Esophagus squamous epithelium (tissue), 5 donors: ENCODE measurements at places on chromosomes 6 and 20. TPM values are rescaled to one million over a fixed set of nuclear protein-coding genes. Genes with fewer than 3 reads are reported as not detected.
A peak's percentile ranks its signal among the peaks of the same experiment; 100 is the strongest.

Gene ZC2HC1B
- not detected for total RNA-seq

Gene PGBD1
- 0.61 TPM for total RNA-seq

- no peak for DNase-seq
- H3K4me1 ChIP-seq = no peaks in the 10 kb centered on the region
- no peak overlapping the region for H3K4me3 ChIP-seq
- H3K36me3 ChIP-seq = no peaks in the 10 kb centered on the region
- H3K27ac ChIP-seq = no peak overlapping the region
- H3K27me3 ChIP-seq = no peaks in the 10 kb centered on the region
These were observed 559.8 kb downstream of the CDH26 start for GRCh38 chr20:60518022-60518421.

DNA sequence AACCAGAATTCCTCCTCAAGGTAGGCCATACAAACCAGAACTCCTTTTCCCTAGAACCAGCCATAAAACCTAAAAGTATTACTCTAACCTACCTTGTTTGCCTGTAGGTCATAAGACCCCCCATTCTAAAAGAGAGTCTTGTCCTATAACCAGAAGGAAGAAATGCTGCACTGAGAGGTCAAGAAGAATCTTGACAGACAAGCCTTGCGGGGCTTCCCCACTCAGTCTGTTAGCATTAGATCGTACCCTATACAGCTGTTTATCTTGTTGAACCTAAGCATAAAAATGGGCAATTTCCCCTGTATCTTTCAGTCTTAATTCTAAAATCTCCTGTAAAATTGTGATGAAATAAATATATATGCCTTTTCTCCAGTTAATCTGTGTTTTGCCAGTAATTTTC lies 52.3 kb upstream of the HFE start:
- no peak for DNase-seq
- H3K4me1 ChIP-seq = peaks cover 10% of the 10 kb centered on the region
- H3K4me3 ChIP-seq = no peak overlapping the region
- H3K27ac ChIP-seq = no peak overlapping the region
- no peaks in the 10 kb centered on the region for H3K36me3 ChIP-seq

DNA sequence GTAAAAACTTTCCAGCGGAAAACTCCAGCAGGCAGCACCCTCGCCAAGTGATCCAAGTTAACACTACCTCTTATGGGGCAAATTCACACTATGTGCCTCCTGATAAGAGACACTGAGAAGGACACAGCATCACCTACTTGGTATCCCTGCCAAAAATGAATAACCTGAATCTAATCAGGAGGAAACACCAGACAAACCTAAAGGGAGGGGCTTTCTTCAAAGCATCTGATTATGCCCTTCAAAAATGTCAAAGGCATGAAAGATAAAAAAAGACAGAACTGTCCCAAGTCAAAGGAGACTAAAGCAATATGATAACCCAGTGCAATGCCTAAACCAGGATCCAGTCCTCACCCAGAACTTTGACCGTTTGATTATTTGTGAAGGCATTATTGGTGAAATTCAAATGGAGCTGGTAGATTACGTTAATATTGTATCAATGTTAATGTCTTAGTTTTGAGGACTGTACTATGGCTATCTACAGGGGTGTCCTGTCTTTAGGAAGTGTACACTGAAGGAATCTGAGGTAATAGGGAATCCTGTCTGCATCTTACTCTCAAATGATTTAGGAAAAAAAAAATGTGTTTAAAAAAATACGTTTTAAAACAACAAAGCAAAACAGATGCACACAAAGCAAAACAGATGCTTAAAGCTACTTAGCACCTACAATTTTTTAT lies 8.3 kb downstream of the TBC1D7 start:
- H3K27me3 ChIP-seq = no peaks in the 10 kb centered on the region
- H3K4me3 ChIP-seq = no peak overlapping the region

DNA sequence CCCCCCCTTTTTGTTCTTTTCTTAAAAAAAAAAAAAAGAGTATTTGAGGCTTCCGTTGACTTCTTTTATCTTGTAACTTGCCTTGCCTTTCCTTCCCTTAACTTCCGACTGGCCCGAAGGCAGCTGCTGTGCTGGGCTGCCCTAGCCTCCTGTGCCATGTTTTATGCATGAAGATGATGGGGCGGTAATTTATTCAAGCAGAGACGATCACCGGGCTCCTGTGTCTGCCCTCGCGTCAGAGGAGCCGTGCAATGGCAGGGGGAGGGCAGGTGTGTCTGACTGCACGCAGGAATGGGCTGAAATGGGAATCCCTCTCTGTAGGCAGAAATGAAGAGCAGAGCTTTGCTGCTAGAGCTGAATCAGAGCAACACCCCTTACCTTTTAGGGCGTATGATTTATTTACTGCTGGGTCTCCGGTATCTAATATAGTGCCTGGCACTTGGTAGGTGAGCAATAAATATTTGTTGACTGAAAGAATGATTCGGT lies 106.3 kb upstream of the RIPOR2 start:
- no peaks in the 10 kb centered on the region for H3K27me3 ChIP-seq
- no peak for DNase-seq
- H3K4me1 ChIP-seq = no peaks in the 10 kb centered on the region
- H3K4me3 ChIP-seq = peak overlapping the region; percentile 28
- H3K27ac ChIP-seq = peak overlapping the region; percentile 25

DNA sequence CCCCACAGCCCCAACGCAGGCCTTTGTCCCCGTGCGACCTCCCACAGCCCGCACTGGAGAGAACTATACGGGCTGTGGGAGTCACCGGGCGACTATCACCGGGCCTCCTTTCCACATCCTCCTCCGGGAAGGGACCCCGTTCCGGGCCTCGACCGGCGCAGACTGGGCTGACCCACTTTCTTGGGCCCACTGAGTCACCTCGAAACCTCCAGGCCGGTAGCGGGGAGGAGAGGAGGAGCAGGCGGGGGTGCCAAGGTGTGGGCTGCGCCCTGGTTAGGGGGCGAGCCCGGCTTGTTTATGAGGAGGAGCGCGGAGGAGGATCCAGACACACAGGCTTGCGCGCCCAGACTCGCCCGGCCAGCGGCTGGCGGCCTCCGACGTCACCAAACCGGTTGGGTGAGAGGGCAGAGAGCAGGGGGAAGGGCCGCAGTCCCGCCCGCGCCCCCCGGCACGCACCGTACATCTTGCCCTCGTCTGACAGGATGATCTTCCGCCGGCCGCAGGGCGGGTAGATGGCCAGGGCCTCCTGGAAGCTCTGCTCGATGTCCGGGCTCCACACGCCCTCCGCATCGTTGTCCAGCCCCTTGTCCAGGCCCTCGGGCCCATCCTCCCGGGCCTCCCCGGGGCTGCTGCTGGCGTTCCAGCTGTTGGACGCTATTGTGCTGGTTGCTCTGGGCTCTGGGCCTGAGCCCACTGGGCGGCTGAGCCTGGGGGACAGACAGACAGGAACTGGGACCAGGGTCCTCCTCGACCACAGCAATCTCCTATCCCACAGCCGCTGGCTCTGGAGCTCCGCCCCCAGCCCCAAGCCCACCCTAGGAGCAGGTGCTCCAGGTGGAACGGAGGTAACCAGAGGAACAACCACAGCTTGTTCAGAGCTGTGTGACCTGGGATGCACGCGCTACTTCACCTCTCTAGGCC lies 10.6 kb downstream of the TEAD3 start:
- H3K36me3 ChIP-seq = peaks cover 36% of the 10 kb centered on the region
- peak overlapping the region; percentile 36 for H3K4me3 ChIP-seq
- H3K4me1 ChIP-seq = peaks cover 83% of the 10 kb centered on the region
- H3K27ac ChIP-seq = peak overlapping the region; percentile 95
- DNase-seq = no peak
- no peaks in the 10 kb centered on the region for H3K27me3 ChIP-seq

Gene CCN5
- total RNA-seq = 6.7 TPM

Gene PHACTR3
- total RNA-seq = 0.13 TPM

Gene NOL4L
- total RNA-seq = 3.8 TPM

Gene RAET1E
- total RNA-seq = 72.2 TPM

Gene CST2
- not detected for total RNA-seq

DNA sequence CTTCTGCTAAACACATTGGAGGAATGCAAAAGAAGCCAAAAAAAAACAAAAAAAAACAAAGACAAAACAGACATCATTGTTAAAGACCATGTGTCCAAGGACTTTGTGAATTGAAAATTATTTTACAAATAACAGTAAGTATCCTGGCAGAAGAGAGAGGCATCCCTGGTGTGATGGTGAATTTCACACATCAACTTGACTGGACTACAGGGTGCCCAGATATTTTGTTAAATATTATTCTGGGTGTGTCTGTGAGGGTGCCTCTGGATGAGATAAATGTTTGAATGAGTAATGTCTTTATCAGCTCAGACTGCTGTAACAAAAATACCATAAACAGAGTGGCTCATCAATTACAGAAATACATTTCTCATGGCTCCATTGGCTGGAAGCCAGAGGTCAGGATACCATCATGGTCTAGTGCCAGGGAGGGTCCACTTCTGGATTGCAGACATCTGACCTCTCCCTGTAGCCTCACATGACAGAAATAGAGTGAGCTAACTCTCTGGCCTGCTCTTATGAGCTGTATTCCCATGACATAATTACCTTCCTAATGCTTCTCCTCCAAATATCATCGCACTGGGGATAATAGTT lies 12.2 kb upstream of the C6orf118 start:
- no peaks in the 10 kb centered on the region for H3K36me3 ChIP-seq
- H3K4me3 ChIP-seq = no peak overlapping the region
- H3K27ac ChIP-seq = no peak overlapping the region
- H3K27me3 ChIP-seq = no peaks in the 10 kb centered on the region
- no peak for DNase-seq

GRCh38 chr6:586553-586952 lies 70.3 kb downstream of the HUS1B start:
- peaks cover 57% of the 10 kb centered on the region for H3K36me3 ChIP-seq
- DNase-seq = no peak
- no peaks in the 10 kb centered on the region for H3K27me3 ChIP-seq
- no peak overlapping the region for H3K27ac ChIP-seq

Gene SLC17A3
- total RNA-seq = not detected

DNA sequence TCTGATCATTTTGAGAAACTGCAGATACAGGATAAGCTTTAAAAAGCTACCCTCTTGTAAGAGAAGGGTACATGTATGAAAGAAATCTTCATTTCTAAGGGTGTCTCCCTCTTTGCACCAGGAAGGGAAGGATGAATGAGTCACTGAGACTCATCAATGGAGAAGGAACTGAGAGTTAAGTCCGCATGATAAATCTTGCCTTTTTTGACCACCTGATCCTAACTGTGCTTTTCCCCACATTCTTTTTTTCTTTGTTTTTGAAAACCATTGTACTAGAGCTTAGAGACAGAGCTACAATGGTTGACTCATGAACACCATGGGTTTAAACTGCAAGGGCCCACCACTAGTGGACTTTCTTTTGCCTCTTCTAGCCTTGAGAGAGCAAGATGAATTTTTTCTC lies 353.0 kb upstream of the RGS17 start:
- no peaks in the 10 kb centered on the region for H3K4me1 ChIP-seq
- H3K36me3 ChIP-seq = no peaks in the 10 kb centered on the region
- DNase-seq = no peak
- H3K27me3 ChIP-seq = no peaks in the 10 kb centered on the region

DNA sequence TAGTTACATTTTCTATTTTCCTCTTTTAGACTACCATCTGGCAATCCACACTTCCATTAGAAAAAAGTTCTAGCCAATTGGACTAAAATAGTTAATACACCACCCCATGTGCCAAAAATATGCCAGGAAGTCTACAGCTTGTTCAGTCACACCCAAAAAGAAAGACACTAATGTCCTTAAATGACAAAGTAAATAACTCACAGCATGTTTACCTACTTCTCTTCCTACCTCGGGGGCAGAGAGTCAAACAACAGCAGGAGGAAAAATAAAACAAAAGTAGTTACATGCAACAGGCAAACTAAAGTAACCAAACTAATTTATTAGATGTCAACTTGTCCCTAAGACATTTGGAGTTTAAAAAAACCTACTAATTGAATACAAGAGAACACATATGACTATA lies 57.0 kb downstream of the UBE3D start:
- H3K4me1 ChIP-seq = no peaks in the 10 kb centered on the region
- H3K36me3 ChIP-seq = no peaks in the 10 kb centered on the region
- no peaks in the 10 kb centered on the region for H3K27me3 ChIP-seq
- no peak for DNase-seq

- no peaks in the 10 kb centered on the region for H3K36me3 ChIP-seq
- no peak overlapping the region for H3K4me3 ChIP-seq
- DNase-seq = no peak
- no peaks in the 10 kb centered on the region for H3K27me3 ChIP-seq
- H3K27ac ChIP-seq = no peak overlapping the region
- no peaks in the 10 kb centered on the region for H3K4me1 ChIP-seq
These were observed 18.7 kb downstream of the CRISP1 start for GRCh38 chr6:49847673-49848072.

Gene PTCRA
- total RNA-seq = not detected

DNA sequence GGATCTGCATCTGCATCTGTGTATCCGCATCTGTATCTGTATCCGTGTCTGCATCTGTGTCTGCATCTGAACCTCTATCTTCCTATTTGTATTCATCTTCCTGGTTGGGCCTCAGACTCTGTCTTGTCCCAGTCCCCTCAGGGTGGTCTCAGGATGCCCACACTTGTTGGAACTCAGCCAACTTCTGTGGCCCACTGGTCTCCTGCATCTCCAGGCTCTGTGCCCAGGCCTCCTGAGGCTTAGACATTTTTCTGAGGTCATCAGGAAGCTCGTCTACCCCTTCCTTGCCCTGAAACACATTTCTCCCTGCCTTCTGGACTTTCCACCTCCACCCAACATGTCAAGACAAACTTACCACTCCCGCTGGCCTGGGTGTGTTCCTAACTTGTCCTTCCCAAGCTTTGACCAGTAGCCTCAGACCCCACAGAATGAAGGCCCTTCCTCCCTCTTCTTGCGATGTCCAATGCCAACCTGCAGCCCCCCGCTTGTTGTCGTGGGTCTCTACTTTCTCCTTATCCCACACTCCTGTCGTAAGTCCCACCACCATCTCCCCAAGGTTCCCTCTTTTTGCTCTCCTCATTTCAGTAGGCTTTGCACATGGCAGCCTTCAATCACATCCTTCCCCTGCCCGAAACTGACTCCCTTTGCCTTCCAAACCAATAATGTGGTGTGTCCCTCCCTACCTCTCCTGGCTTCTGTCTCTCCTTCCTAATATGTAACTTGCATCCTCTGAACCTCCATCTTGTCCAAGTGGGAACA lies 176.5 kb downstream of the DLL1 start:
- H3K4me1 ChIP-seq = peaks cover 17% of the 10 kb centered on the region
- no peak overlapping the region for H3K27ac ChIP-seq
- DNase-seq = no peak

GRCh38 chr6:154960854-154961530 lies 34.1 kb upstream of the TIAM2 start:
- H3K27ac ChIP-seq = no peak overlapping the region
- no peaks in the 10 kb centered on the region for H3K36me3 ChIP-seq
- no peak for DNase-seq
- no peaks in the 10 kb centered on the region for H3K27me3 ChIP-seq
